ENCODE measurements at places on chromosomes 5 and 9.

- no peak for DNase-seq
These were observed 111.2 kb downstream of the INSYN2B start for GRCh38 chr5:169869066-169869465.

DNA sequence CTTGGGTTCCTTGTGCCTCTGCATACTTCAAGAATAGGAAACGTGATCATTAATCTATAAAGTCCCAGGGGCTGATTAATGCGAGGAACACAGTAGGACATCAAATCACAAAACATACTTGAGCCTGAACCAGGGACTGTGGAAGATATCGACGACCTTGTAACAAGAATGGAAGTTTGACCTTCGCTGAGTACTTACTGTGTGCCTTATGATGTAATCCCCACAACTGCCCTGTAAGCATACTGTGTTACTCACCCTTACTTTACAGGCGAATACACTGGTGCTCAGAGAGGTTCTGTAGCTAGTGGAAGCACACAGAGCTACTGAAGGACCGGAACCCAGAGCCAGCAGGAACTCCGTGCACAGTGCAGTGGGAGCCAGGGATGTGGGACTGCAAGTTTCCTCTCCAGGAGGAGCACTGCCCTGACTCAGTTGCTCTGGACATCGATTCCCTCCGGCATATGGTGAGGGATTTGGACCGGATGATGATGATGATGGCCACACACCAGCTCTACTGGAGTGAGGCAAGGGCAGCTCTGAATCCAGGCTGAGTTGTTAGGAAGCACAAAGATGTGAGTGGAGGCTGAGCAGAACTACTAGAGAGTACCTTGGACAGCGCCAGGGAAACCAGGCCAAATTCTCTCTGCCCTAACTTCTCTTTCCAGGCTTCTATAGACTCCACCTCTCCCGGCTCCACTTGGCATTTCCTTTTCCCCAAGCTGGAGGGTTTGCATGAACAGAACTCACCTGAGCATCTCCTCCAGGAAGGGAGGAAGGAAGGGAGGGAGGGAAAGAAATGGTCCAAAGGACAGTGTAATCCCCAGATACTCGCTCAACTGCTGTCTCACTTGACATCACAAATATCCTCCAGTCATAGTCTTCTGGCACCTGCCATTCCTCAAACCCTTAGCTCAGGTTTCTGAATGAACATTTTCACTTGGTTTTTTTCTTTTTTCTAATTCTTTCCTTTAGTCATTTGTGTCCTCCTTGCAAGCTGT lies 1.5 kb upstream of the GABBR2 start:
- no peak for DNase-seq

DNA sequence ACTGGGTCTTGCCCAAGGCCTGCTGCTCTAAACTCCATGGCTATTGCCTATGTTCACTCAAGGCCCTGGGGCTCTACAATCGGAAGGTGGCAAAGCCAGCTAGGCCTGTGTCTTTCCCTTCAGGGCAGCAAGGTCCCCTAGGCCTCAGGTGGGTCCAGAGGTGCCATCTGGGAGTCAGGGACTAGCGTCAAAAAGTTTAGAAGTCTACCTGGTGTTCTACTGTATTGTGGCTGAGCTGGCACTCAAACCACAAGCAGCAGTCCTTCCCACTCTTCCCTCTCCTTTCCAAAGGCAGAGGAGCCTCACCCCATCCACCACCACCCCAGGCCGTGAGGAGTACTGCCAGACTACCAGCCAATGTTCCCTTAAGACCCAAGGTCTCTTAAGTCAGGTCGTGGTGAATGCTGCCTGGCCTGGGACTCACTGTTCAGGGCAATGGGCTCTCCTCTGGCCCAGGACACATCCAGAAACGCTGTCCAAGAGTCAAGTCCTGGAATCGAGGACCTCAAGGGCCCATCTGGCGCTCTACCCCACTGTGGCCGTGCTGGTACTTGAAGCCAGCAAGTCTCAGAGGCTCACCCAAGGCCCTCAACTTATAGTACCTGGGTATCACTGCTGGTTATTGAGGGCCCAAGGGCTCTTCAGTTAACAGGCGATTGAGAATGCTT lies 13.0 kb upstream of the SARDH start:
- no peak for DNase-seq

DNA sequence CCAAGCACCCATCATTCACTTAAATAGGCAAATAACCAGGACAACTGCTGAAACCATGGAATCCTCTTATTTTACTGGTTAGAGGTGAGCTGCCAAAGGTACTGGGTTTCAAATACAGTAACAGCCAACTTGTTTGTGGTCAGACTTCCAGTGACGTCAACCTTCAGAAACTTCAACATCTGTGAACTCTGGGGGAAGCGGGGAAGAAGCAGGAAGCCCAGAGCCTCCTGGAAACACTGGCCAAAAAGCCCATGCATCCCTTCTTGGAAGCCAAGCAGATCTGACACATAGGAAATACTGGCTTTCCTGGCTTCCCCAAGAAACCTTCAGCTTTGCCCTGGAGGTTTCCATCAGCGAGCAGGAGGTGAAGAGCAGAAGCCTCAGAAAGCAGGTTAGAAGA lies 4.9 kb upstream of the FRRS1L start:
- no peak for DNase-seq

DNA sequence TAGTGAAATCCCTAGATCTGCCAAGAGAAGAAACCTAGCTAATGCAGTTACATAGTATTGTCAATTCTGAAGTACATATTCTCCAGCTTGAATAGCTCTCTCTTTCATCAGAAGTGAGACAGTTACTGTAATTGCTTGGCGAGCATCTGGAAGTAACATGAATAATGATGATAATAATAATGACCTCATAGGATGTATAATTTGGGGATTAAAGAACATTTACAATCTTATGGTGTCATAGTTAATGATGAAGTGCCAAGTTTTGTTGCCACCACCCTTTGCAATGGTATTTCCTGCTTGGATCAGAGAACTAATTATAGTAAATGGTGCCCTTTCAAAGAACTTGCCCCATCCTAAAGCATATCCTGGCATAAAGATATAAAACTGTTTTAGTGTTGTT lies 201.4 kb downstream of the ADAMTSL1 start:
- DNase-seq: no peak

DNA sequence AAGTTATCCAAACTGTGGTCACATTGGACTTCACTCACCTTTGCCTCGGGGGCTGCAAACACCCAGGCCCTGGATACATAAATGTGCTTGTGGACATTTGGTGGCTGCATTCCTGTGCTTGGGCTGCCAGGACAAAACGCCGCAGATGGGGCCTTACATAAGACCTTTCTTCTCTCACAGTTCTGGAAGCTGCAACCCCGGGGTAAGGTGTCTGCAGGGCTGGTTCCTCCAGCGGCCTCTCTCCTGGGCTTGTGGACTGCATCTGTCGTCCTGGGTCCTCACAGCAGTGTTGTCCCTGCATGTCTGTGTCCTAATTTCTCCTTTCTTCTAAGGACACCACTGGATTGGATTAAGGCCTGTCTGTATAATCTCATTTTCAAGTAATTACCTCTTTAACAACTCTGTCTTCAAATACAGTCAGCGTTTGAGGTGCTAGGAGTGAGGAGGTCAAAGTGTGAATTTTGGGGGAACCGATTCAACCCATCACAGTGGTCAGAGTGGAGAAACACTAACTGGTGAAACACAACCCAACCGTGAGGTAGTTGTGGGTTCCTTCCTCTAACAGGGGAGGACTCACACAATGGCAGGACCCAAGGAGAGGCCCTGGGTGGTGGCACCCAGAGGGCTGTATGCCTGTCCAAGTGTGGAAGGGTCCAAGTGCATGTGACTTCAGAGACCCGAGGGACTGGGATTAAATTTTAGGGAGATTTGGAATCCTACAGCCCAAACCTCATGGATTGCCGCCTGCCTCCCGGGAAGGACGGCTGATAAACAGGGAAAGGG lies 415.6 kb downstream of the IRX2 start:
- DNase-seq: no peak

GRCh38 chr9:87834357-87834756 lies 48.3 kb upstream of the SPATA31E1 start:
- DNase-seq: no peak
